Activated CD8-positive, alpha-beta T cell treated with anti-CD3 and anti-CD28 coated beads, Interleukin-2, amount 10 ng/mL, durations not matched to agents 7 days and 5 days (primary cell): ENCODE measurements at places on chromosomes 11 and 22. TPM values are rescaled to one million over a fixed set of nuclear protein-coding genes. Genes with fewer than 3 reads are reported as not detected.
A peak's percentile ranks its signal among the peaks of the same experiment; 100 is the strongest.

The SLC6A5 gene
- not detected for total RNA-seq

The GLYATL1 gene
- not detected for total RNA-seq

The FGF4 gene
- not detected for total RNA-seq

The OR4C5 gene
- total RNA-seq, result not detected

- H3K27ac ChIP-seq, result no peak overlapping the region
- DNase-seq, result no peak
- no peak overlapping the region for H3K4me3 ChIP-seq
- no peaks in the 10 kb centered on the region for H3K36me3 ChIP-seq
- H3K27me3 ChIP-seq, result peaks cover 8% of the 10 kb centered on the region
- peaks cover 2% of the 10 kb centered on the region for H3K4me1 ChIP-seq
Observed at GRCh38 chr11:130760515-130761125, 155.7 kb downstream of the SNX19 start.

GRCh38 chr11:134733646-134734045 is 321.6 kb upstream of the B3GAT1 start:
- peaks cover 4% of the 10 kb centered on the region for H3K4me1 ChIP-seq
- no peak overlapping the region for H3K27ac ChIP-seq
- no peaks in the 10 kb centered on the region for H3K27me3 ChIP-seq
- DNase-seq, result no peak
- no peak overlapping the region for H3K4me3 ChIP-seq

DNA sequence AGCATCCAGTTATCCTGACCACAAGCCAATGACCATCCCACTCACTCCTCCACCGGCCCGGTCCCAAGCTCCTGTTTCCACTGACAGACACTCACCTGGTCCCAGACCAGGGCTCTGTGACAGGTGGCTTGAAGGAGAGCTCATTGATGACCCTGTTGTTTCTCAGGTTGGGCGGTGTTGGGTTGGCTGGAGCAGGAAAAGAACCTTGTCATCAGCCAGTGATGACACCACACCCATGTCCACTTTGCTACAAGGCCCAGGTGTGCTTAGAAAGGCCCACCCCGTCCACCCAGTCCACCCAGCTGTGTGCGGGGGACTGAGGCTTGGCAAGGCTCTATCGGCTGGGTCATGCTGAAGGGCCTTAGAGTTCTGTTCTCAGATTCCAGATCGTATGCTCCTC is 42.9 kb downstream of the GAB4 start:
- no peak for DNase-seq
- no peaks in the 10 kb centered on the region for H3K27me3 ChIP-seq
- H3K4me1 ChIP-seq, result peaks cover 2% of the 10 kb centered on the region
- H3K4me3 ChIP-seq, result no peak overlapping the region
- no peaks in the 10 kb centered on the region for H3K36me3 ChIP-seq

DNA sequence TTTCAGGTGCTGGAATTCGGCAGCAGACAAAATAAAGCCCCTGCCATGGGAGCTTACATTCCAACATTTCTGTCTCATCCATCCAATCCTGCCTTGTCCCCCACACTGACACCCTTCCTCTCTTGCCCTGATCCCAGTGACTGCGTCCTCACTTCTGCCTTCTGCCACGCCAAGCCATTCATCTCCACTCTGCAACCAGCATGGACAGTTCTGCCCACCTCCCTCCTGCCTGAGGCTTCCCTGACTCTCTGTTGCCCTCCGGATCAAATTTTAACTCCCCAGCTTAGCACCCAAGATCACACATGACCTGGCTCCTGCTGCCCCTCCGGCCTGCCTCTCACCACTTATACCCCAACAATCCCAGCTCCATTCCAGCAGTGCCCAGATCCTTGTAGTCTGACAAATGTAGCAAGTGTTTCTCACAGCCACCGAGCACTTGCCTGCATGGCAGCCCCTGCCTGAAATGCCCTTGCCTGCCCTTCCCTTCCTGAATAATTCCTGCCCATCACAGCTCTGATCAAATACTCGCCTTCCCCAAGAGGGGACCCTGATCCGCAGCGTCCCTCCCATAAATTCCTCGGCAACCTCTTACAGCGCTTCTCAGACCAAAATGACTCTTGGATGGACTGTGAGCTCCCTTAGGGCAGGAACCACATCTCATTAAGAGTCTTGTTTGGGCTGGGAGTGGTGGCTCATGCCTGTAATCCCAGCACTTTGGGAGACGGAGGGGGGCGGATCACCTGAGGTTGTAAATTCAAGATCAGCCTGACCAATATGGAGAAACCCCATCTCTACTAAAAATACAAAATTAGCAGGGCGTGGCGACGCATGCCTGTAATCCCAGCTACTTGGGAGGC is 2.3 kb downstream of the ACTN3 start:
- no peak for DNase-seq
- H3K27ac ChIP-seq, result no peak overlapping the region
- peaks cover 19% of the 10 kb centered on the region for H3K27me3 ChIP-seq
- H3K36me3 ChIP-seq, result no peaks in the 10 kb centered on the region
- no peak overlapping the region for H3K4me3 ChIP-seq
- peaks cover 15% of the 10 kb centered on the region for H3K4me1 ChIP-seq

- H3K27ac ChIP-seq, result peak overlapping the region; percentile 88
- DNase-seq, result no peak
- H3K4me3 ChIP-seq, result no peak overlapping the region
- H3K36me3 ChIP-seq, result peaks cover 6% of the 10 kb centered on the region
- no peaks in the 10 kb centered on the region for H3K27me3 ChIP-seq
Observed at GRCh38 chr22:30228509-30229359, 17.8 kb downstream of the LIF start.

DNA sequence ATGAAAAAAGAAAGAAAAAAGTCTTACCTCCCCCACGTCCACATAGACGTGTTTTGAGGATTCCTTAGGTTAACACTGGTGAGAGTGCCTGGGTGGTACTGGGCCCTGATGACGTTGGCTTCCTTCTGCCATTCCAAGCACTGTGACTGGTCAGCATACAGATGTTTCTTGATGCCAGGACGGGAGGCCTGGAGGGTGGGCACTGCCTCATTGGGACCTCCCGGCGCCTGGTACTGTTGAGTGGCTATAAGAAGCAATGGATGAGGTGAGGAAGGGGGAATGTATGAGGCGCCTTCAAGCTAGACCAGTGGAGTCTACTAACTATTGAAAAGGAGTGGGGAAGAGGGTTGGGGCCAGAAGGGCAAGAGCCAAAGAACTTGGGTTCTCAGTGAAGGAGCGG is 45.3 kb downstream of the MICAL2 start:
- peaks cover 75% of the 10 kb centered on the region for H3K4me1 ChIP-seq
- DNase-seq, result no peak
- no peaks in the 10 kb centered on the region for H3K27me3 ChIP-seq
- H3K36me3 ChIP-seq, result peaks cover 16% of the 10 kb centered on the region
- H3K27ac ChIP-seq, result peak overlapping the region; percentile 66

DNA sequence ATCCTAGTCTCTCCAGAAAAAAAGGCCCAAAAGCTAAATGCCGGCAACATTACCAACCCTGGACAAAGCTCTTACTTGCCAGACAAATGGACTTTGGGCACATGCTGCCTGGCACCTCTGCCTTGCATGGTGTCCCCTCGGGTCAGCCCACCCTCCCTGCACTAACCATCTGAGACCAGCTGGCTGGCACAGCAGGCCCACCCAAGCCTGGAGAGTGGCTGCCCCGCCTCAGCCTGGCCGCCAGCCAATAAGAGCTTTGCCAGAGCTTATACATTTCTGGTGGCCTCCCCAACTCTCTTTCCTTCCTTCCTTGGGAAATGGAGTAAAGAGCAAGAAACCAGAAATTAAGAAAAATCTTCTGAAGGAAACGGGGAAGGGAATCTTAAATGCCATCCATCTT is 24.5 kb downstream of the MCHR1 start:
- DNase-seq, result no peak
- H3K36me3 ChIP-seq, result no peaks in the 10 kb centered on the region
- H3K27ac ChIP-seq, result no peak overlapping the region
- H3K27me3 ChIP-seq, result peaks cover 2% of the 10 kb centered on the region

- no peak for DNase-seq
- no peak overlapping the region for H3K4me3 ChIP-seq
- no peaks in the 10 kb centered on the region for H3K36me3 ChIP-seq
Observed at GRCh38 chr22:50695421-50696250, 23.0 kb downstream of the SHANK3 start.

- H3K36me3 ChIP-seq, result no peaks in the 10 kb centered on the region
- no peaks in the 10 kb centered on the region for H3K4me1 ChIP-seq
Observed at GRCh38 chr22:46085828-46086576, 64.3 kb upstream of the PPARA start.

GRCh38 chr11:114285599-114285998 is 10.6 kb upstream of the NNMT start:
- H3K27ac ChIP-seq, result no peak overlapping the region
- no peaks in the 10 kb centered on the region for H3K36me3 ChIP-seq
- no peaks in the 10 kb centered on the region for H3K4me1 ChIP-seq
- no peak for DNase-seq
- H3K27me3 ChIP-seq, result peaks cover 24% of the 10 kb centered on the region
- no peak overlapping the region for H3K4me3 ChIP-seq

DNA sequence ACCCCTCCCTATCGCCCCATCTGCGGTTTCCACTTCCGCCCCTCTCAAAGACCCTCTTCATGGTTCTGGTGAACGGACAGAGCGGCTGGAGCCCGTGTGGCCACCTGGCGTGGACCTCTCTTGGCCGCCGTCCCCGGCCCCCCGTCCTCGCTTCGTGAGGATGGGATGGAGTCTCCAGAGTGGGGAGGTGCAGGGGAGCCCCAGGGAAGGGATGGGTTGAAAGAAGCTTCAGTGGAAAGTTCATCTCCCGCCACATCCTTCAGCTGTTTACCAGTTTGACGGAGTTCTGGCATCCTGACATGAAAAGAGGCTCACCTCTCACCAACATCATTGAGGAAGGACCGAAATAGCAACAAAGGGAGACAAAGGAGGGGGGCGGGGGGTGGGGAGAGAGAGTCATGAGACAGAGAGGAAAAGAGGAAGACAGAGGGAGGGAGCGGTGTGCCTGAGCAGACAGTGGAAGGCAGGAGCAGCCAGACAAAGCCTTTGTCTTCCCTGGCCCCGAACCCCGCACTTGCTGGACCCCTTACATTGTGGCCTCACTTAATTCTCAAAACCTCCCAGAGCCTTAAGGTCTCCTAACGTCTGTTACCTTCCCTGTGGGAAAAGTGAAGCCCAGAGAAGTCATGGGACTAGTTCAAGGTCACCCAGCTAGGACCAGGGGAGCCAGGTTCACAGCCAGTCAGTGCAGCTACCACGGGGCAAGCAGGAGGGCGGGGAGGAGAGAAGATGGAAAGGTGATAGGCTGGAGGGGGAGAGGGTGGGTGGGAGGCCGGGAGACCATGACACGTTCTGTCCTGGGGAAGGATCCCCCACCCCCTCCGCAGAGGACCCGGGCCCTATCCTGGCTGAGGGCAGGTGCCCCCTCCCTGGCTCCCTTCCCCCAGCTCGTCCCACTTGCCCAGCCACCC is 54.9 kb downstream of the CD6 start:
- H3K27ac ChIP-seq, result peak overlapping the region; percentile 96
- H3K4me1 ChIP-seq, result peaks cover 88% of the 10 kb centered on the region
- peaks cover 20% of the 10 kb centered on the region for H3K36me3 ChIP-seq

GRCh38 chr11:123653827-123654565 is 428 bp downstream of the SCN3B start:
- H3K36me3 ChIP-seq, result peaks cover 4% of the 10 kb centered on the region
- peaks cover 39% of the 10 kb centered on the region for H3K27me3 ChIP-seq
- H3K27ac ChIP-seq, result no peak overlapping the region

- no peaks in the 10 kb centered on the region for H3K27me3 ChIP-seq
- H3K4me1 ChIP-seq, result no peaks in the 10 kb centered on the region
- H3K36me3 ChIP-seq, result no peaks in the 10 kb centered on the region
- H3K27ac ChIP-seq, result no peak overlapping the region
Observed at GRCh38 chr11:85164743-85165142, 462.4 kb downstream of the DLG2 start.

- no peaks in the 10 kb centered on the region for H3K4me1 ChIP-seq
- H3K4me3 ChIP-seq, result no peak overlapping the region
- no peak overlapping the region for H3K27ac ChIP-seq
- H3K27me3 ChIP-seq, result no peaks in the 10 kb centered on the region
Observed at GRCh38 chr11:135075740-135076139, 663.7 kb upstream of the B3GAT1 start.

DNA sequence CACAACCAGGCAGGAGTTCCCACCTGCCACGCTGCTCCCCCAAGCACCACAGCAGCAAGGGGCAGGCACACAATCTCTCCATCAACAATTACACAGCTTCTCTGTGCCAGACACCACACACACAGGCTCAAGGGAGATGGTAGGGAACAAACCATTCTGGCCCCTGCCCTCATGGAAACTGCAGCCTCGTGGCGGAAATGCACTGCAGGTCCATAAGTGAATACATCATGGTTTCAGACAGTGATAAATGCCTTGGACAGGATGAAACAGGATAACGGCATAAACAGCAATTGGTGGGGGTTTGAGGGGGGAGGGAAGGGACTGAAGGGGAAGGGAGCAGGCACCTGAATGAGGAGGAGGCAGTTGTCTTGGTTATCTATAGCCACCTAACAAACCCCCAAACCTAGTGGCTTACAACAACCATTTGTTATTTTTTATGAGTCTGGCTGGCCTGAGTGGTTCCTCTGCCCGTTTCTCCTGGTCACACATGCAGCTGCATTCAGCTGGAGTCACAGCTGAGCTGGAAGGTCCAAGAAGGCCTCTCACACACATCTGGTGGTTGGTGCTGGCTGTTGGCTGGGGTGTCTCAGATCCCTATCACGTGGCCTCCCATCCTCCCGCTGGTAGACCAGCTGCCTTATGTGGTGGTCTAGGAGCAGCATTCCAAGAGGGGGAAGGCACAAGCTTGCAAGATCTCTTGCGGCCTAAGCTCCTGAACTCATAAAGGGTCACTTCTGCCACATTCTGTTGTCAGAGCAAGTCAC is 15.0 kb upstream of the YWHAH start:
- H3K4me3 ChIP-seq, result no peak overlapping the region
- H3K4me1 ChIP-seq, result peaks cover 2% of the 10 kb centered on the region
- H3K27ac ChIP-seq, result no peak overlapping the region
- no peaks in the 10 kb centered on the region for H3K36me3 ChIP-seq
- no peak for DNase-seq
- peaks cover 19% of the 10 kb centered on the region for H3K27me3 ChIP-seq

GRCh38 chr22:29964776-29965175 is 81.8 kb downstream of the MTMR3 start:
- DNase-seq, result no peak
- H3K36me3 ChIP-seq, result peaks cover 4% of the 10 kb centered on the region
- no peak overlapping the region for H3K27ac ChIP-seq
- no peaks in the 10 kb centered on the region for H3K27me3 ChIP-seq
- peaks cover 2% of the 10 kb centered on the region for H3K4me1 ChIP-seq
- H3K4me3 ChIP-seq, result no peak overlapping the region

- peaks cover 63% of the 10 kb centered on the region for H3K36me3 ChIP-seq
- no peaks in the 10 kb centered on the region for H3K4me1 ChIP-seq
- no peak overlapping the region for H3K27ac ChIP-seq
- DNase-seq, result no peak
- no peak overlapping the region for H3K4me3 ChIP-seq
- H3K27me3 ChIP-seq, result no peaks in the 10 kb centered on the region
Observed at GRCh38 chr22:19373450-19373849, 58.1 kb downstream of the HIRA start.

DNA sequence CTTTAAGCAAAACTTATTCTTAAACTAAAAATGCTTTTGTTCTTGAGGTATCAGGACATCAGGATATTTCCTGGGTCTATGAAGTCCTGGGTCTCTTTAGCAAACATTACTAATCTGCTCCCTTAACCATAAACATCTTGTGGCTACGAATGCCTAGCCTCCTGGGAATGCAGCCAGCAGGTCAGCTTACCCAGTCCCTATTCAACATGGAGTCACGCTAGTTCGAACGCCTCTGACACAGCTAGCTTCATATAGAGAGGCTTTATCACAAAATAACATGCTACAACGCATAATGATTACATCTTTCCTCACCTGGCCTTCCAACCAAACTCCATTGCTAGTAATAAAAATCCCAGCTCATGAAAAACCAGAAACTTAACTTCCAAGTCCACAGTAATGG is 17.5 kb upstream of the FIBIN start:
- H3K4me3 ChIP-seq, result no peak overlapping the region
- H3K4me1 ChIP-seq, result no peaks in the 10 kb centered on the region
- no peak overlapping the region for H3K27ac ChIP-seq
- no peaks in the 10 kb centered on the region for H3K27me3 ChIP-seq
- no peak for DNase-seq
- no peaks in the 10 kb centered on the region for H3K36me3 ChIP-seq
